ENCODE measurements at places on chromosomes 3 and 15.

- no peak for DNase-seq
Observed at GRCh38 chr3:108818404-108818803, 4.2 kb upstream of the TRAT1 start.

DNA sequence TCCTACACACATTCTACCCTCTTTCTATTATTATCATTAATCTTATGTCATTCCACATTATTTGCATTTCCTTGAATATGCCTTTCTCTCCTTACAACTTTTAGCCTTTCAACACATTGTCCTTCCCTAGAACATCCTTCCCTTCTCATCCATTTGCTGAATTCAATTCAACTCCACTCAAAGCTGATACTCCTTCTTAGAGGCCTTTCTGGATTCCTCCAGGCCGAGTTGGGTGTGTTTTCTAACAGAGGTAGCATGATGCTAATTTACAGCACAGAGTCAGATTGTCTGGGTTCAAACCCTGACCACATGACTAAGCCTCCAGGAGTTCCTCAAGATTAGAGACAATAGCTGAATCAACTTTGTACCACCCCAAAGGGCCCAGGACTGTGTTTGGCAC, 63.4 kb upstream of the IL12A start:
- no peak for DNase-seq

GRCh38 chr15:32861174-32861573, 143.4 kb downstream of the GREM1 start:
- DNase-seq = no peak

GRCh38 chr3:138901567-138901966, 45.4 kb downstream of the FOXL2 start:
- DNase-seq = no peak

- no peak for DNase-seq
Observed at GRCh38 chr3:72230774-72231379, 445.9 kb upstream of the PROK2 start.

DNA sequence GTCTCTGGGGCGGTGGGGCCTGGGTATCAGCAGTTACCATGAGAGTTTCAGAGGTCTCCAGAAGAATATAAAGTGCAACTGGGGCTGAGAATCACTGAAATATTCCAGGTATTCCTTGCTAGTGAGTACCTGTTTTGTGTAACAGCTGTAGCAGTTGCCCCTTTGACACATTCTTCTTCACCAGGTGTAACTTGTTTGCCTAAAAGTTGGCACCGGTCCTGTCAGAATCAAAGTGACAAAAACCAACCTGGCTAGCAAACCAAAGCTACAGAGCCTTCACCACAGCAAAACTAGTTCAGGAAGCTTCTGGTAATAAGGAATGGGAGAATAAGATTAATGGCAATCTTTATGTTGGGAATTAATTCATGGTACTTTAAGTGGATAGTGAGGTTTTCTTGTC, 296.0 kb downstream of the NAALADL2 start:
- DNase-seq = no peak

GRCh38 chr15:83065431-83065830, 1.6 kb downstream of the BTBD1 start:
- no peak for DNase-seq

DNA sequence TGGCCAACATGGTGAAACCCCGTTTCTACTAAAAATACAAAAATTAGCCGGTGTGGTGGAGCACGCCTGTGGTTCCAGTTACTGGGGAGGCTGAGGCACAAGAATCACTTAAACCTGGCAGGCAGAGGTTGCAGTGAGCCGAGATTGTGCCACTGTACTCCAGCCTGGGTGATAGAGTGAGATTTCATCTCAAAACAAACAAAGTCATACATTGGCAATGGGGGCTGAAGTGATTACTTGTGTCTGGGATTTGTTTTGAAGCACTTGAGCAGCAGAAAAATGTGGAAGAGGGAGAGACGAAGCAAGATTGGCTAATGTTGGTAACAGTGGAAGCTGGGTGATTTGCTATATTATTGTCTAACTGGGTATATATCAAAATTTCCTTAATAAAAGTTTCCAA, 13.4 kb upstream of the TMEM40 start:
- DNase-seq = no peak

DNA sequence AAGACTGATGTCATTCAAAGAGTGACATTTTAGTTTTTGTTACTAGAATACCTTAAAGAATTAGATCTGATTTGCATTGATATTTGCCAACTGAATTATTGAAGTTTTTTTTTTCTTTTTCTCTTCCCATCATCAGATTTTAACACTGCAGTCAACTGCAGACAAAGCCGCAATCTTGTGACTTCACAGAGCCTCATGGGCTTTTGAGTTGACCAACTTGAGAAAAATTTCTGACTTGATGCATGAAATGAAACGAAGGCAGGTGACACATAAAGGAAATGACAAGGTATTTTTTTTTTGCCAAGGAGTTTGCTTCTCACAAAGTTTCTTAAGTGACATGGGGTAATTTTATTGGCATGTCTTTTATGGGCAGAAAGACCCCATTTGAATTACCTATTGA, 383.7 kb downstream of the GAP43 start:
- DNase-seq = no peak
